ENCODE measurements at places on chromosomes 6 and 20. TPM values are rescaled to one million over a fixed set of nuclear protein-coding genes. Genes with fewer than 3 reads are reported as not detected.
A peak's percentile ranks its signal among the peaks of the same experiment; 100 is the strongest.

GRCh38 chr6:132490024-132490423, 22.9 kb downstream of the STX7 start:
- no peak overlapping the region for H3K27ac ChIP-seq
- no peak overlapping the region for H3K4me3 ChIP-seq
- peaks cover 14% of the 10 kb centered on the region for H3K36me3 ChIP-seq
- no peaks in the 10 kb centered on the region for H3K4me1 ChIP-seq
- no peak for DNase-seq

DNA sequence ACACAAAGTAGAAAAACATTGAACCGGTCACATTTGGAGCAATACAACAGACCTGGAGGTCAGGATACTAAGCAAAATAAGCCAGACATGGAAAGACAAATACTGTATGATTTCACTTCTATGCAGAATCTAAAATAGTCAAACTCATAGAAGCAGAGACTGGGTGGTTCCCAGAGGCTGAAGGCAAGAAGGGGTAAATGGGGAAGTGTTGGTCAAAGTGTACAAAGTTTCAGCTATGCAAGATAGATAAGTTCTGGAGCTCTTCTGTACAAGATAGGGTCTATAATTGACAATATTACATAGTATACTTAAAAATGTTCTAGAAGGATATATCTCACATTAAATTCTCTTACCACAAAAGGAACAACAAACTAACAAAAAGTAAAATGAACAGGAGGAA, 70.3 kb downstream of the TMEM244 start:
- DNase-seq: no peak
- no peaks in the 10 kb centered on the region for H3K27me3 ChIP-seq
- H3K36me3 ChIP-seq: no peaks in the 10 kb centered on the region
- H3K4me3 ChIP-seq: no peak overlapping the region
- H3K4me1 ChIP-seq: peaks cover 2% of the 10 kb centered on the region

- H3K4me1 ChIP-seq: peaks cover 44% of the 10 kb centered on the region
- 0 out of 2 replicates have a peak overlapping the region, but pooled peaks have one; percentile 15 for H3K27ac ChIP-seq
- DNase-seq: no peak
Measured at GRCh38 chr20:43916881-43917371, 2.3 kb downstream of the TOX2 start.

- H3K4me3 ChIP-seq: no peak overlapping the region
- no peaks in the 10 kb centered on the region for H3K27me3 ChIP-seq
- peak overlapping the region; percentile 64 for H3K27ac ChIP-seq
- peaks cover 28% of the 10 kb centered on the region for H3K36me3 ChIP-seq
- H3K4me1 ChIP-seq: peaks cover 48% of the 10 kb centered on the region
- peak; percentile 73 for DNase-seq
Measured at GRCh38 chr6:158031381-158032353, 50.0 kb downstream of the SYNJ2 start.

- no peak overlapping the region for H3K4me3 ChIP-seq
- DNase-seq: no peak
- no peaks in the 10 kb centered on the region for H3K36me3 ChIP-seq
- peaks cover 20% of the 10 kb centered on the region for H3K27me3 ChIP-seq
- no peak overlapping the region for H3K27ac ChIP-seq
- H3K4me1 ChIP-seq: no peaks in the 10 kb centered on the region
Measured at GRCh38 chr6:39037082-39037508, 11.5 kb upstream of the GLP1R start.

- no peak overlapping the region for H3K4me3 ChIP-seq
- H3K36me3 ChIP-seq: no peaks in the 10 kb centered on the region
- H3K4me1 ChIP-seq: no peaks in the 10 kb centered on the region
- H3K27ac ChIP-seq: no peak overlapping the region
- H3K27me3 ChIP-seq: no peaks in the 10 kb centered on the region
- DNase-seq: no peak
Measured at GRCh38 chr6:102137859-102138258, 744.4 kb downstream of the GRIK2 start.

DNA sequence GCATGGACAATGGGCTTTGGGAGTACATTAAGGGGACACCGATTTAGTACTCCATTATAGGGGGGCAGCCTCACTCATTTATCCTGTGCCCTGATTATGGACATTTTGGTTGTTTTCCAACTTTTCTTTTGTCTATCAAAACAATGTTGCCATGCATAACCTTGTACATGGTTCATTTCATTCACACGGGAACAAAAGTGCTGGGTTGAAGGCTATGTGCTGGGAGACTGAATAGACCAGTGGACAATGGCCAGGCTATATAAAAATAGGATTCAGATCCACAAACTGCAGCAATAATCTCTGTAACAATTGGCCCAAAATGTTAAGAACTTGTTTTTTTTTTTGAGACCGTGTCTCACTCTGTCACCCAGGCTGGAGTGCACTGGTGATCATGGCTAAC, 100.7 kb upstream of the GMDS start:
- no peaks in the 10 kb centered on the region for H3K36me3 ChIP-seq
- H3K4me3 ChIP-seq: no peak overlapping the region
- DNase-seq: no peak
- no peaks in the 10 kb centered on the region for H3K27me3 ChIP-seq

GRCh38 chr6:14423955-14424354, 306.4 kb downstream of the CD83 start:
- H3K27me3 ChIP-seq: no peaks in the 10 kb centered on the region
- no peak overlapping the region for H3K4me3 ChIP-seq
- no peak overlapping the region for H3K27ac ChIP-seq
- H3K4me1 ChIP-seq: no peaks in the 10 kb centered on the region
- H3K36me3 ChIP-seq: no peaks in the 10 kb centered on the region

GRCh38 chr20:59441860-59442810, 141.7 kb downstream of the EDN3 start:
- peaks cover 13% of the 10 kb centered on the region for H3K27me3 ChIP-seq
- no peaks in the 10 kb centered on the region for H3K4me1 ChIP-seq
- H3K27ac ChIP-seq: no peak overlapping the region
- H3K4me3 ChIP-seq: no peak overlapping the region
- no peak for DNase-seq
- no peaks in the 10 kb centered on the region for H3K36me3 ChIP-seq

DNA sequence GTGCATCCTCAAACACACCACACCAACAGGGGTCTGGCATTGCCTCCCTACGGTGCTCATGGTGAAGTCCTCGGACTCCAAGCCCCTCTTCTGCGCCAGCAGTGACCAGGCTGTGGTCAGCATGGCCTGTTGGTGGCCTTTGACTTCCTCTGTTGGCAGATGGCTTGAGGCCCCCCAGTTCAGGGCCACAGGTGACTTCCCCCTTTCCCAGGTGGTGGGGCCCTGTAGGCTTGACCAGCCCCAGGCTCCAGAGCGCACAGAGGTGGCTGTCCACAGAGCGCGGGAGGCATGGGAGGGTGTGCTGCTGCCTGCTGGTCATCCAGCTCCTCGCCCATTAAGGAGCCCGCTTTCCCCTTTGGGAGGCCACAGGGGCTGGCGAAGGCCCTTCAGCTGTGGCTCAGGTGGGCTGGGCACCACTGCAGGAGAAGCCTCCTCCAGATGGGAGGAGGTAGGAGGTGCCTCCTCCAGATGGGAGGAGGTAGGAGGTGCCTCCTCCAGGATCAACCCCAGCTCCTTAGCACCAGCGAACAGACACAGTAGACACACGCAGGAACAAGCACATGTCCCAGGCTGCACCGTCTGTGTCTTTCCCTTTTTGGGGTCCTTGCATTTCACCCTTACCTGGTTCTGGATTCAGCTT, 52.1 kb upstream of the BHLHE23 start:
- H3K36me3 ChIP-seq: no peaks in the 10 kb centered on the region
- H3K27me3 ChIP-seq: peaks cover 47% of the 10 kb centered on the region
- DNase-seq: peak; percentile 37
- H3K4me1 ChIP-seq: no peaks in the 10 kb centered on the region

- no peak for DNase-seq
- peaks cover 16% of the 10 kb centered on the region for H3K4me1 ChIP-seq
- H3K27me3 ChIP-seq: no peaks in the 10 kb centered on the region
- H3K27ac ChIP-seq: no peak overlapping the region
- H3K36me3 ChIP-seq: no peaks in the 10 kb centered on the region
- H3K4me3 ChIP-seq: no peak overlapping the region
Measured at GRCh38 chr6:77879527-77879926, 226.7 kb downstream of the MEI4 start.

GRCh38 chr6:75746221-75746620, 2.8 kb upstream of the MYO6 start:
- H3K4me3 ChIP-seq: no peak overlapping the region
- no peak for DNase-seq
- H3K27me3 ChIP-seq: no peaks in the 10 kb centered on the region
- H3K27ac ChIP-seq: no peak overlapping the region

- no peak for DNase-seq
- no peak overlapping the region for H3K27ac ChIP-seq
Measured at GRCh38 chr6:135146162-135146934, 34.8 kb upstream of the MYB start.

- peak; percentile 64 for DNase-seq
- H3K4me1 ChIP-seq: peaks cover 60% of the 10 kb centered on the region
- H3K27ac ChIP-seq: peak overlapping the region; percentile 81
- peaks cover 40% of the 10 kb centered on the region for H3K36me3 ChIP-seq
- H3K27me3 ChIP-seq: no peaks in the 10 kb centered on the region
- H3K4me3 ChIP-seq: no peak overlapping the region
Measured at GRCh38 chr20:47274401-47275108, 81.9 kb downstream of the ZMYND8 start.

SLC22A2 gene
- total RNA-seq: not detected

LGSN gene
- not detected for total RNA-seq

FHL5 gene
- not detected for total RNA-seq

FIG4 gene
- 6.9 TPM for total RNA-seq

ECT2L gene
- not detected for total RNA-seq

STX11 gene
- 9.7 TPM for total RNA-seq

NRN1 gene
- total RNA-seq: 20.6 TPM

All from SJSA1 (cell line).